SW480 (cell line): ENCODE measurements at places on chromosomes 4 and X.

DNA sequence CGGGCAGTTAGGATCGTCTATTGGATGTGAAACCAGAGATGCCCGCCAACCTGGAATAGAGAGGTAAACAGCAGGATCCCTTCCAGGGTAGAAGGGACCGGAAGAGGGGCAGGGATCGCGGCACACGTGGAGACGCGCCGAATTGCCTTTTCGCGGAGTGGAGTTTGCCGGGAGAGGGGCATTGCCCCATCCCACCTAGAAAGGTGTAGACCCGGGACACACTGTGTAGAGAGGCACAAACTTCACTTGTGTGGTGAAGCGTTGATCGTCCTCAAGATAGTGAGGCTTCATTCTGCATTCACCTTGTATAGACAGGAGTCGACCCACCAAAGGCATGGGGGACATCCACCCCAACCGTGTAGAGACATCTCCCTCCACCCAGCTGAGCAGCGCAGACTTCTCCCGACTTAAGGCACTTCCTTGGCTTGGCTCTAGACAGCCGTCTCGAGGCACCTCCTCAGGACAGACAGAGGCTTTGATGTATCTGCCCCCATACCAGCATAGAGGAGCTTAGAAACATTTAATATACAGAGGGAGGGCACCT is 410 bp downstream of the GNL3L start:
- DNase-seq = no peak

DNA sequence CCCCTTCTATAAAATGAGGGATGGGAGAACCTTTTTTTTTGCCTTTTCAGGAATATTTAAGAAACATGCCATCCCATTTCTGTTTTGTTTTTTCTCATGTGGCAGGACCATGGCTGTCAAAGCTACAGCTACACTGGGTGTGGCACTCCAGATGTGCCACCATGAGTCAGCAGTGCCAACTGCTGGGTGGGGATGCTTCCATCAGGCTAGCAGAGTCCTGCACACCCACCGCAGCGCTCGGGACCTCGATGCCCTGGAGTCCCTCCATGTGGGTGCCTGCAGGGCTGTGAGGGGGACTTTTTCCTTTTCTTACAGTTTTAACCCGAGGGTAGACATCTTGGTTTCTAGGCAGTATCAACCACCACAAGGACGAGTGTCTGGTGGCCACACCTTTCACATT is 352.6 kb downstream of the NR3C2 start:
- peak; percentile 4 for DNase-seq

DNA sequence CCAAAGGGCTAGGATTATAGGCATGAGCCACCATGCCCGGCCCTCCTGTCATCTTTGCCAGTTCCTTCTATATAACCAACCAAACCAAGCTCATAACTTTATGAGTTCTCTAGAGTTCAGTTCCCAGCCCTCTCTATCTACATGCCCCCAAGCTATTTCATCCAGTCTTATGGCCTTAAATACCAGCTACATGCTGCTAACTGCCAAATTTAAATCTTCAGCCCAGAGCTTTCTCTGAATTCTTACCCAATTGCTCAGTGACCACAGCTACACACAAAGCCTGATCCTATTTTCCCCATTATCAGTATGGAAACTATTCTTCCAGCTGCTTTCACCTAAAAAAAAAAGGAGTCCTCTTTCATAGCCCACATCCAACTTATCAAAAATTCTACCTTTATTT is 23.1 kb downstream of the TMEM184C start:
- DNase-seq = no peak

DNA sequence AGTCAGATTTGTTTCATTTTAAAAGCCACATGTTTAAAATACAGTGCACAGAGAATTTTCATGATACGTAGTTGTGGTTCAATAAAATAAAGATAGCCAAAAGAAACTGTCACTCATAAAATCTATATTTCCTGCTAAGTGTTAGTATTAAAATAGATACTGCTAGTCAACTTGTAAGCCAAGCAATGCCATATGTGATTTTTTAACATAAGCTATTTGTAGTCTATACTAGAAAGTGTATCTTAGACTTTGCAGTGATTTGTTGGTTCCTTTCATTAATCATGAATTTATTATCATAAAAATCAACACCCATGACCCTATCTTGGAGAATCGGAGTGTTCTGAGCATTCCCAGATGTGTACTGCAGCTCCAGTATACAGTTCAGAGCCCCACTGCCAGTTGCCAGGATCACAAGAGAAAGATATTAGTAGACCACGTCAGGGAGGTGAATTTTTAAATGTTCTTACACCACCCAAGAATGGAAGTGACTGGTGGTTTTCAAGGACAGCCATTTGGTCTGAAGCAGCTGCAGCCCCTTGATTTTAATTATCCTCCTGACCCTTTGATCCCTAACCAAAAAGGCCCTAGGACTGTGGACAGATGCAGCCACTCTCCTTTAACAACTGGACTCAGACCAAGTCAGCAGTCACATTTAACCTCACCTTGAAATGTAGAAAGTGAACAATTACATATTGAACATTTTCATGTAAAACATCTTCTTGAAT is 163.1 kb downstream of the PALLD start:
- no peak for DNase-seq

- DNase-seq = no peak
These were observed 35.9 kb downstream of the FGFRL1 start for GRCh38 chr4:1047106-1047975.

- DNase-seq = no peak
These were observed 14.1 kb downstream of the RPS6KA3 start for GRCh38 chrX:20252381-20253231.
